ENCODE measurements at places on chromosomes 4 and X.

- no peak for DNase-seq
These were observed 18.7 kb downstream of the PPA2 start for GRCh38 chr4:105455182-105455581.

GRCh38 chrX:28133763-28134162 lies 152.5 kb upstream of the DCAF8L1 start:
- DNase-seq: no peak

- DNase-seq: no peak
These were observed 83.6 kb upstream of the GUCY1A1 start for GRCh38 chr4:155582971-155583437.

DNA sequence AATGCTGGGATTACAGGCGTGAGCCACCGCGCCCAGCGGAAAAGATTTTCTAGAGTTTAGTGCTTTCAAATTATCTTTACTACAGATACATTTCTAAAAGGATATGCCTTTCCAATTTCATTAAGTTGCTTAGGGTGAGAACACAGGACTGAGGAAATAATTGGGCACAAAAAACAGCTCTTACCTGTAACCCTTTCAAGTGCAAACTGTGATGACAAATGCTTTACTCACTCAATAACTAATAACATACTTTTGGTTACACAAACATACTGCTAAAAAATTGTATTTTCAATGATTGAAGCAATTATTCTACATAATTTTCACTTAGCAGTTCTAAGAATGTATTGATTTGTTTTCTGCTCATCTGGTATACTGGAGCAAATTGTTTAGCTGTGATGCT lies 40.2 kb downstream of the PALLD start:
- DNase-seq: no peak

Data from anterior cingulate cortex (tissue), 58 donors.